Stimulated activated CD4-positive, alpha-beta T cell treated with anti-CD3 and anti-CD28 coated beads, Interleukin-1b, Interleukin-23, amount 100 ng/mL, for 1 hour (primary cell): ENCODE measurements at places on chromosomes 16 and 17.
A peak's percentile ranks its signal among the peaks of the same experiment; 100 is the strongest.

- no peak for DNase-seq
Measured at GRCh38 chr17:64399071-64399766, 8.6 kb upstream of the PECAM1 start.

DNA sequence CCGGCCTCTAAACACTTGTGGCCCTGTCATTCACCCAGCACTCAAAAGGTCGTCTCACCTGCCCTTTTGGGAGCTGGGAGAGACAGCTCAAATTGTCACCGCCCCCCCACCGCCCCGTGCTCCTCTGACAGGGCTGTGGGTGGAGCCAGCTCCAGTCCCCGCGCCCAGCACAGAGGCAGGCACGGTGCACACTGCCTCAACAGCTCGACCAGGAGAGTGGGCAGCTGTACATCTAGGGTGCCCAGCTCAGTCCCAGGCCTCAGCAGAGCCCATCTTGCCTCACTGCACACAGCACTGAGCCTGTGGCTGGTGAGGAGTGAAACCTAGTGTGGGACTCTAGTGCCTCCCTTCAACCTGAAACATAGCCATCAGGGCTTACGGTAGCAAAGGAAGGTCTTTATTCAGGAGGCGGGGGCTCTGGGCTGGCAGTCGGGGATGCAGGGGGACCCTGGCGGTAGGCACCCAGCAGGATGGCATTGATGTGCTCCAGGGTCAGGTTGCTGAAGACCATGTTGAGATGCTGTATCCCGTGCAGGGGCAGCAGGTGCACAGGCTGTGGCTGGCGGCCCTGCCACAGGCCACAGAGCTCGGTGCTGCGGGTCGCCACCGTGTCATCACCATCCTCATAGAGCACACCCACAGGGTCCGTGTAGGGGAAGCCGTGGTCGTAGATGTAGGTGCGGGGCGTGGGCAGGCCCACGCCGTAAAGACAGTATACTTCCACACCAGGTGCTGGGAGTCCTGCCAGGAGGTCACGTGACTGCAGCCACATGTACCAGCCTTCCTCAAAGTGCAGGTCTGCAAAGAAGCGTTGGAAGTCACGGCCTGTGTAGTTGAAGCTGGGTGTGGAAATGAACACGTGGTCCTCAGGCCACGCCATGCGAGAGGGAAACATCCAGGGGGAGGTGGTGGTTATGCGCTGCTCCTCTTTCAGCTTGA is 3.1 kb upstream of the PSMB10 start:
- no peak for DNase-seq

DNA sequence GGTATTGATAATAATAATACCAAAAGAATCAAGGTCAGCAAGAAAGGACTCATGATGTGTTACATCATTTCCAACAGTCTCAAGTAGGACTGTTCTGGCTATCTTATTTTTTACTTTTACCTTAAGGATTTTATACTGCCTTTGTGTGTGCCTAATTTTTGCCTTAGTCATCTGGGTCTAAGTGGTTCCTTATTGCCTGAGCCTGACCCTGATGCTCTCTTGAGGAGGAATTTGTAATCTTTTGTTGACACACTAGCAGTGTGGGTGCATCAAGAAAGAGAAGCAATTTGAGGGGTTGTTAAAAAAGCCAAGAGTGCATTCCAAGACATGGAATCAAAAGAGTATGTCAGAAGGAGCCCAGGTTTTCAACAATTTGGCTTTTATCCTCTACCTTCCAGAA is 59.3 kb downstream of the TMEM100 start:
- no peak for DNase-seq

DNA sequence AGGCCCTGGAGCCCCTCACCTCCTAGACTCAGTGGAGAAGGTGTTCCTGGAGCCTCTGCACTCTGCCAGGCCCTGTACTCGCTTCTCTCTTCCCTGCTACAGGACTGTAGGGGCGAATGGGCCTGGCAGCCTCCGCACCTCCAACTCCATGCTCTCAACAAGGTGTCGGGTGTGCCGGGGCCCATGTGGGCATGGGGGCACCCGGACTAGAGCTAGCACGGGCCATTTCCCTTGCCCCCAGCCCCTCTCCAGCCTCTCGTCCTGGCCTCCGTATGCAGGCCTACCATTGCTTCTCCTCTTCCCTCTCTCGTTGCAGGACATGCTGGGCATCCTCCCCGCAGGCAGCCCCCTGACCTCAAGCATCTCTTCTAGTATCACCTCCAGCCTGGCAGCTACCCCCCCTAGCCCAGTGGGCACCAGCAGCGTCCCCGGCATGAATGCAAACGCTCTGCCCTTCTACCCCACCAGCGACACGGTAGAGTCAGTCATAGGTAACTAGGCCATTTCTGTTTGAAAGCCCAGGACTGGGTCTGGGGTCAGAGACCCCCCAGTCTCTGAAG is 25.8 kb downstream of the UNC13D start:
- no peak for DNase-seq

GRCh38 chr16:12377497-12377896 is 401.0 kb downstream of the SNX29 start:
- no peak for DNase-seq

DNA sequence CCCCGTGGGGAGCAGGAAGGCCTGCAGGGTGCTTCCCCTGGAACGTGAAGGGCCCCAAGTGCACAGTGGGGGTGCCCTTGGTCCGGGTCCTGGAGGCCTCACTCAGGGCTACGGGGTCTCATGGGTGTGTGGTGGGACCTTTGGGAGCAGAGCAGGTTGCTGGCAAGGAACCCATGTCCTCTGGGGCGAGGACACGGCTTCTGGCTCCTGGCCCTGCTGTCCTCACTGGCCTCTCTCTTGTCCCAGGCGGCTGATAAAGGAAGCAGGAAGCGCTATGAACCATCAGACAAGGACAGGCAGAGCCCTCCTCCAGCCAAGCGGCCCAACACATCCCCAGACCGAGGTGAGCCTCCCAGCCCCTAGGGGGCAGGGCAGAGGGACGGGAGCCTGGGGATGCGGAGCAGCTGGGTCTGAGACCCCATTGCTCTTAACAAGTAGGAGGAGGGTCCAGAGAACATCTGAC is 9.8 kb upstream of the IL17C start:
- DNase-seq = no peak

DNA sequence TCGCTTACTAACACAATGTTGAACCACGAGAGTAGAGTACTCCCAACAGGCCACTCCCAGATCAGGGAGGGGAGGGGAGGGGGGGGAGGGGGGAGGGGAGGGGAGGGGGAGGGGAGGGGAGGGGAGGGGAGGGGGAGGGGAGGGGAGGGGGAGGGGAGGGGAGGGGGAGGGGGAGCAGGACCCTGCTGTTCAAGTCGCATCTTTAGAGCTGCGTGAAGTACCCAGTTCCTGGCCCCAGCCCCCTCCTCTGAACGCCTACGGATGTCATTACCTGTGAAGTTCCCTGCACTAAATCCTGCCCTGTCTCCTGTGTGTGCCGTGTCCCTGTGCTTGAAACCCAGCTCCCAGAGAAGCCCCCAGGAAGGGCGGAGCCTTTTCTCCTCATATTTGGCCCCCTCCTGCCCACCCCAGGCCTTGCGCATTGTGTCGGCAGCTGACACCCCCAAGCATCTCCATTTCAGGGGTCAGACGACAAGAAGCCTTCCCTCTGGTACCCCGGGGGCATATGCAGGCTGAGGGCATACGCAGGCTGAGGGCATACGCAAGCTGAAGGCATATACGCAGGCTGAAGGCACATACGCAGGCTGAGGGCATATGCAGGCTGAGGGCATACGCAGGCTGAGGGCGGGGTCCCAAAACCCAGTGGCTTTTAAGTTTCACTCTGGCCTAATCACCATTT is 330.2 kb downstream of the C16orf95 start:
- DNase-seq = no peak

DNA sequence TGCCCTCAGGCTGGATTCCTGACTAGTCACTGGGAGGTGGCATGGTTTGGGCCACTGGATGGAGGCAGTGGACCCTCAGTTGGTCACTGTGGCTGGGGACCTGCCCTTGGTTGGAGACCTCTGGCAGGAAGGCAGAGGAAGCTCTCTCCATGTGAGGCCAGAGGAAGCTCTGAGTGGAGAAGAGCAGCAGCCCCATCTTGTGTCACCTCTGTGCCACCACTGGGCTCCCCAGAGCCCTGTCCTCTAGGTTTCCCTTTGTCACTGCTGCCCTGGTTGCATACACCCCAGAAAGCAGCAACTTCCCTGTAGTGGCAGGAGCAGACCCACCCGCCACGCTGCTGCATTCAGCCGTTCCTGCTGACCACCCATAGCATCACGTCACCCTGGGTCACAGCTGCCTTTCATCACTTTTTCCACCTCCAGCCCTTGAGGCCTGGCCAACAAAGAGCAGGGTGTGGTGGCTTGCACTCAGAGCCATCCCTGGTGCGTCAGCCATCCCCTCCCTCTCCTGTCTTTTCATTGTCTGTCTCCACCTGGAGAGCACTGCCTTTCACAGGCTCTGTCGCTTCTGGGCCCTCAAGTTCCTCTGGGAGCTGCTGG is 11.9 kb downstream of the CTRL start:
- DNase-seq = no peak

- DNase-seq = peak; percentile 11
Measured at GRCh38 chr16:11328172-11329070, 16.8 kb upstream of the RMI2 start.

- DNase-seq = peak; percentile 86
Measured at GRCh38 chr16:3099732-3100499, 822 bp upstream of the ZSCAN10 start.

DNA sequence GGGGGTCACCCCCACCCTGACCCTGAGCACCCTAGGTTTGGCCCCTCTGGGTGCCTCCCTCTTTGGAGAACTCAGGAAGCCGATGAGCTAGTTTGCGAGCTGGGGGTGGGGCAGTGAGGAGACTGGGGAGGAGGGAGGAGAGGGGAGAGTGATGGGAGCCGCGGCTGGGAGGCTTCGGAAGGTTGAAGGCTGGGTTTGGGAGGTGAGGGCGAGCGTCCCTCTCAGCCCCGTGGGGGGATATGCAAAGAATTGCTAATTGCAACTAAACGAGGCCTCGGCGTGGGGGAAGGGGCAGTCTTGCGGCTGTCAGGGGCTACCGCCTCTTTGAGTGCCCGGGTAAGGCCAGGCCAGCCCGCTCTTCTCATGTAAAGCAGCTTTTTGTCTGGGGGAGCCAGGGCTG is 17.6 kb upstream of the FZD2 start:
- no peak for DNase-seq

GRCh38 chr17:61416540-61417363 is 17.1 kb downstream of the TBX2 start:
- no peak for DNase-seq

DNA sequence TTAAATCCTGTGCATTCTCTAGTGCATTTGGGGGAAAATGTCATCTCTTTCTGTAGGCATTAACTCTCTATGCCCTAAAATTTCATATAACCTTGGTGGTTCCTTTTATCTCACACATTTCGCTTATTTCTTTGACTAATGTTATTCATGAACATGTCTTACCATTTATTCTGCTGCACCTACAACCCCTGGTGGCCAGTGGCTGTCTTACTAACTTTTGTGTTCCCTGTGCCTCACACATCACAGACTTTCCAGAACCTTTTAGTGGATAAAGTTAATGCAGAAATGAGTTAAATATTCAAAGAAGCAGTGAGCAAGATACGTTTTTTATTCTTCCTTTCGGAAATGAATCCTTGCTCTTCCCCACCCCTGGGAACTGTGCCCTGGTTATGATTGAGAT is 111.9 kb downstream of the CDH13 start:
- DNase-seq = no peak

GRCh38 chr16:16086653-16087446 is 136.4 kb downstream of the ABCC6 start:
- DNase-seq = no peak

GRCh38 chr17:12648498-12648897 is 17.2 kb upstream of the MYOCD start:
- no peak for DNase-seq

GRCh38 chr16:85544668-85545067 is 68.5 kb upstream of the GSE1 start:
- DNase-seq = no peak

DNA sequence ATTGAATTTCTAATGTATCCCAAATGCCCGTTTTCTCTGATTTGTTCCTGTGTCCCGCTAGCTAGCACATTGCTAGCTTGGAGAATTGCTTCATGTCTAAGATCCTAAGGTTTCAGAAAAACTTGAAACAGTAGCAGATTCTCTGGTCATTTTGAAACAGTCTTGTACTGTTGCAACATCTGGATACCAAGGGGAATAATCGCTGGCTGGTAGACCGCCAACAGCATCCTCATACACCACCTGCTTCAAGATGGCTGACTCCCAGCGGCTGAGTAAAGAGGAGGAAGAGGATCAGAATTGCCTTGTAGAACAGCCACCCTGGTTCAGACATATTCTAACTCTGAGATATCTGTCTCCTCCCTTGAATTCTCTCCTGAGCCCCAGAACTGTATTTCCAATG is 226.7 kb upstream of the ELAC2 start:
- DNase-seq = no peak

- no peak for DNase-seq
Measured at GRCh38 chr17:13437966-13438779, 163.6 kb downstream of the HS3ST3A1 start.

GRCh38 chr17:72204742-72205141 is 83.9 kb downstream of the SOX9 start:
- DNase-seq = no peak
